GM19239 (cell line): ENCODE measurements at places on chromosomes 1 and 21.

DNA sequence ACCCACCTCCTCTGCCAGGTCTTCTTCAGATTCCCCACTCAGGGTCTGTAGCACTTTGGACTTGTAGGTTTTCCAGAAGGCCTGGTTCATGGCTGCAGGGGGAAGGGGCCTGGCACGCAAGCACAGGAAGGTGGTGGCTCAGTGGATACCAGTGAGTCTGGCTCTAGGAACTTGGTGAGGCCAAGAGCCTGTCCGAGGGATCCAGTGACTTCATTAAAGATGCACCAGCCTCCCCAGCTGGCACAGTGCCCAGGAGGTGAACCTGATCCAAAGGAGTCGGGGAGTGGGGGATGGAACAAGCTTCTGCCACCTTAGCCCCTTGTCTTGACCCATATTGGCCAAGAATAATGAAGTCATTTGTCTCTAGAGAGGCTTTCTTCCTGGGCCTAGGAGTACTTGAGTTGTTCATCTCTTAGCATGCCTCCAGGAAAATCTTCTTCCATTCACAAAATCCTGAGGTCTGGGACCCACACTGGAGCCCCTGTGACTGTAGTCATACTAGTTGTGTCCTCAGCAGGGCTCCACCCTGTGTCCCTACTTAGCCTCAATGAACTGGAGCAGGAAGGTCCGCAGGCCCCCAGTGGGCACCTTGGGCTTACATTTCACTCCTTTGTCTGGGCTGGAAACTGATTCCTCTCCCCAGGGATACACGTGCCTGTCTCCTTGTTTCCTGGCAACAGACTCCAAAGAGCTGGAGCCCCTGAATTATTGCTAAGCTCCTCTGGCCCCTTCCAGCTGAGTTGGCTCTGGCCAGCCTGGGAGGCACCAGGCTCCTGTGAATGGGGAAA is at the start of gene C1orf232:
C1orf232 (minus strand) TSS at position 554 of the 788 bp plus-strand sequence; CDS start at position 90, 464 bp downstream.
- no peak for DNase-seq

- no peak for DNase-seq
Measured at GRCh38 chr1:213369465-213369864, 318.4 kb downstream of the RPS6KC1 start.

DNA sequence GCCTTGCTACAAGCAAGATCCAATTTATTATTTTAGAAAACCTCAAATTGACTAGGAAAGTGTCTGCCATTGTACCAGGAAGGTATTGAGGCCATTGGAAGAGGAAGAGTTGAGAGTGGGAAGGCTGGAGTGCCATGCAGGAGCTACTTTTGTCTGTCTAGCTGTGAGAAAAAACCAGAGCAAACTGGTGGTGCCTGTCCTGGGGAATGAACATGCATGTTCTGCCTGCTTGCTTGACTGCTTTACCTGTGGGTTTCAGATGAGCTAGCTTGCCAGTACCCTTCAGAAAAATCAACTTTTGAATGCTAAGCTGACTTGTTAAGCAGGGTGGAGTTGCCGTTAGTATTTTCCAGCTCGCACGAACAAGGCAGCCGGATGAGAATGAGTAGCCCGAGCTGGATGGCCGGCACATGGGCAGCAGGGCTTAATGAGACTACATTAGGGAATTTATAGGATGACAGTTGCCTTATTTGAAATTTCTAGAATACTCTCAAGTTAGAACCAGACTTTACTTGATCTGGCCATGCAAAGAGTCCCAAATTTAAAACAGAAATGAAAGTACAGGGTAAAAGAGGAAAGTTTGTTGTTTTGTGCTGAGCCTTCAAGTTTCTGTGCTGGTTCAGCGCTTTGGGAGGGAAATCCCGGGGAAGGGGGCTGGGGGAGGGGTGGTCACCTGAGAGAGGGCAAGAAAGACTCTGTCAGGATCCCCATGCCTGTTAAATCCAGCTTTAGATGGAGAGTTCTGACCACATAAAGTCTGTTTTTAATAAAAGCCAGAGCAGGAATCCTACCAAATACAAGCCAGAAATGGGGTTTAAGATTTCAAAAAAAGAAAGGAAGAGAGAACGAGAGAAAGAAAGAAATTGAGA is 29.6 kb upstream of the C1orf105 start:
- DNase-seq, result no peak

- no peak for DNase-seq
Measured at GRCh38 chr21:15421441-15421881, 308.3 kb upstream of the USP25 start.

- DNase-seq, result no peak
Measured at GRCh38 chr1:54300401-54300800, 100.4 kb downstream of the MRPL37 start.

GRCh38 chr1:115063228-115063901 is 25.9 kb downstream of the TSPAN2 start:
- no peak for DNase-seq

- no peak for DNase-seq
Measured at GRCh38 chr1:206098242-206098919, 18.8 kb downstream of the AVPR1B start.

DNA sequence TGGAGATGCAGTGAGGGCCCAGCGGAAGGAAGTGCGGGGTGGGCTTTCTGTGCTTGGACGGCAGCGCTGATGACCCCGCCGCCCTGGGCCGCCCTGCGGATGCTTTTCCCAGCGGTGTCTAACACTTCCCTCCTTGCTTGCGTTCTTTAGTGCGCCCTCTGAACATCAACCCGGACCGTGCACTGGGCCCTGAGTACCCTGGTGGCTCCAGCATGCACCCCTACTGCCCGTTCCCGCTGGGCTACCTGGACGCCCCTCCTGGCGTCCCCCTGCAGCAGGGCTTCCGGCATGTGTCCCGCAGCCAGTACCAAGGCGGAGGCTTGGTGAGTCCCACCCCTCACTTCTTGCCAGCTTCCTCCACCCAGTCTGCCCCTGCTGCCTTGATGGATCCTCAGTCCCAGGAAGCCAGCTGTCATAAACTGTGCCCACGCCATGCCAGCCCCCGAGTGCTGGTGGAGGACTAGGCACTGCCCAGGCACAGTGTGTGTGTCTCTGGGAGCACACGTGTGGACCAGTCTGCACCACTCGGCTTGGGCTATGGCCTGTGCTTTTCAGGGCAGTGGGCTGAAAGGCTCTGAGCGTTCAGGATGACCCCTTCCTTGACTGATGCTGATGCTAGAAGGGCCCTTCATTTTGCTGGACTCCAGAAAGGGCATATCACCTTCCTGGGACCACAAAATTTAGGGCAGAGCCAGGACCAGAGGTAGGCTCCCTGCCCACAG is 2.3 kb downstream of the DMRTB1 start:
- no peak for DNase-seq

DNA sequence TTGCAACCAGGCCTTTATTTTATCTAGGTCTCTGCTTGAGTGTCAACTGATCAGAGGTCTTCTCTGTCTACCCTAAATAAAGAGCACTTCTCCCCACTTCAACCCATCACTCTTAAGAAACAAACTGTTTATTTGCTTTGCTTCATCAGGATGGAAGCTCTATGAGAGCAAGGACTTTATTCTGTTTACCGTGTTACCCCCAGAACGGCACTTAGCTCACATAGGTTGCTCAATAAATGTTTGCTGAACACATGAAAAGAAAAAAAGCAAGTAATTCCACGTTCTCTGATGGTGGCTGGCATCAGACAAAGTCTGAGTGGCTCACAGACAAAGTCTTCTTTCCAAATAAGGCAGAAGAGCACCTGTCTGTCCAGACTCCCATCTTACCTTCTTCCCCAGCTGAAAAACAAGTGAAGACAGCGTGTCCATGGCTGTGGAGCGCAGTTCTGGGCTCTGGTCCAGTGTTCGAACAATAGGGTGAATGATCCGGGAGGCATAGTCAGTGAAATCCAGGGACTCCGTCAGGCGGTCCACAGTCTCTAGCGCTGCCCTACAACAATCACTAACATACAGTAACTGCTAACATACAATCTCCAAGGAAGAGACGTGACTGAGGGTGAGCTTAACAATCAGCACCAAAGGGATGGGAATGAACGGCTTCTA is 22.9 kb downstream of the ANGPTL7 start:
- no peak for DNase-seq

GRCh38 chr1:201023920-201024624 is 558 bp upstream of the KIF21B start:
- DNase-seq, result no peak

DNA sequence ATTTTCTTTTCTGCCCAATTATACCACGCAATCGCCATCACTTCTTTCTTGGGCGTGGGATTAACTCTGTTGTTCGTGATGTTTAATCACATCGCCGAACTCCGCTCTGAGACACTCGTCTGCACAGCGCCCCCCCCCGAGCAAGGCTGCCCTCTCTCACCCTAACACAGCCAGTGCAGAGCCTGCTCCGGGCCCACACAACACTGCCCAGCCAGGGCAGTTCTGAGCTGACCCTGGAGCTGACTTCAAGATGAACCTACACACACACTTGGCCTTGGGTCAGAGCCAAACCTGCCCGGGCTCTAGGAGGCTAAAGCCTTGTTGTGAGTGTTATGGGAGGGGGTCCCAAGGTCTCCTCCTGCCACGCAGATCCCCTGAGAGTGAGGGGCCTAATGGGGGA is 64.6 kb upstream of the LRP8 start:
- DNase-seq, result no peak

- DNase-seq, result no peak
Measured at GRCh38 chr1:73899311-73899710, 298.7 kb downstream of the LRRIQ3 start.

DNA sequence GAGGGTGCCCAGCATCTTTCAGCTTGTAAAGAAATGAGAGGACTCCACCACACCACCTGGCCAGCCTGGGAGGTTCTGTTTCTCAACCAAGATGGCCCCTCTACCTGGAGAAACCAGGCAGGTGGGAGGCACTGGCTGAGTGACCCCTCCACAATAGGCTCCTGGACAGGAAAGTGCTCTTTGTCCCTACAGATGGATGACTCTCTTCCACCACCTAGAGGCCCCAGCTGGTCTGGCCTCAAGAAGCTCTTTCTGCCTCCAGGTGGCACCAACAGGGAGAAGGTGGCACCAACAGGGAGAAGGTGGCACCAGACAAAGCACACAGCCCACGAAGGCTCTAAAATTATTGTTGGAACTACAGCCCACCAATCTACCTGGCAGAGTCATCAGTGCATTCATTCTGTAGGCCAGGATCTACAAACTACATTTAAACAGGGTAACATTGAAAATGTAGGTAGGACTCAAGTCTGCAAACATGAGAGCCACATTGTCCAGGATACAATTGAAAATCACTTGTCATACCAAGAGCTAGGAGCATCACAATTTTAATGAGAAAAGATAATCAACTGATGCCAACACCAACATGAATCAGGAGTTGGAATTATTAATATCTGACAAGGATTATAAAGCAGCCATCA is 14.4 kb downstream of the TMPRSS3 start:
- DNase-seq, result no peak

DNA sequence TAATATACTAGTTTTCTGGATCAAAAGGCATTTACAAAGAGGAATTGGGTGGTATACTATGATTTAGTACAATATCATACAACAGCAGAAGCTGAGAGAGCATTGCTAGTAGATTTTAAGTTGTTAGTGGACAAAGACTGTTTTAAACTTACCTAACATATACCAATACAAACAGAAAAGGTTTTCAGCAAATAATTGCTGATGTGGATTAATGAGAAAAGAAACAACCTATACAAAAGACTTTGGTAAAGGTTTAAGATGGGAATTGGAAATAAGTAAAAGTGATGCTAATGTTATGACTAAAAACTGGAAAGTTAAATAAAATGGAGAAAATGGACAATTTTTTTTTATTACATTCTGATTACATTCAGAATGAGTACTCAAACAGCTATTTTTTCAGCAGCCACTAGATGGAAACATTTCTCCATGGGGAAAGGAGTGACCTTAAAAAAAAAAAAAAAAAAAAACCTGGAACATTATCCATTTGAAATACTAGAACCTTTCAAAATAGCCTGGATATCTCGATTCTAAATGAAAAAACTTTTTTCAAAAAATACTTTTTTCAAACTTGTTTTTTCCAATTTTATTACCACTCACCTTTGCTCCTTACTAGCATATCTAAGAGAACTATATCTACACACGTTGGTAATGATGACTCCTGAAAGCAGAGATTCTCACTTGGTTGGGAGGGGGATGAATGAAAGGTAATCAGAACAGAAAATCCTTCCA is 55.4 kb downstream of the EPRS1 start:
- DNase-seq, result no peak

DNA sequence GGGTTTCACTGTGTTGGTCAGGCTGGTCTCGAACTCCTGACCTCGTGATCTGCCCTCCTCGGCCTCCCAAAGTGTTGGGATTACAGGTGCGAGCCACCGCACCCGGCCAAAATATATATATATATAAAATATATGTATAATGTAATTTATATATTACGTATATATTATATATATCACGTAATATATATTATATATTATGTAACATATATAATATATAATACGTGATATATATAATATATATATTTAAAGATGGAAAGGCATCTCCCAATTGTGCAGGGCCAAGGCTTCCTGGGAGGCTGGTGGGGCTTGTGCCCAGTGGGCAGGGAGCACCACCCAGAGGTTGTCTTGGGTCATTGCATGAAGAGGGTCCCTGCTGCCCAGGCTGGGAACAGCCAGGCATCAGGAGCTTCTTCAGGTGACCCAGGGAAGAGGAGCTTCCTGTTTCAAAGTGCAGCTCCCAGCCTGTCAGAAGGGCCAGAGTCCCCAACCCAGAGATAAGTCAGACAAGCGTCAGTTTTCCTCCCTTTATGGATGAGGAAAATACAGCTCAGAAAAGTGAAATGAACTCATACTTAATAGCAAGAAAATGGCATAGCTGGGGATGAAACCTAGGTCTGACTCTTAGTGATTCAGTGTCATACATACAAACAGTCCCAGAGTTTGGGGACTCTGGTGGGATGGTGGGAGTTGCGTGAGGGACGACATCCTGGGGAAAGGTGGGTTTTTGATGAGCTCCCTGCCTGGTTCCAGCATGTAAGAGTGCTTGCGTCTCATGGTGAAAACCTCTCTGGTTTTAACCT is 12.0 kb downstream of the UBE2Q1 start:
- DNase-seq, result peak; percentile 70

- no peak for DNase-seq
Measured at GRCh38 chr1:3805038-3805437, 8.7 kb upstream of the LRRC47 start.

DNA sequence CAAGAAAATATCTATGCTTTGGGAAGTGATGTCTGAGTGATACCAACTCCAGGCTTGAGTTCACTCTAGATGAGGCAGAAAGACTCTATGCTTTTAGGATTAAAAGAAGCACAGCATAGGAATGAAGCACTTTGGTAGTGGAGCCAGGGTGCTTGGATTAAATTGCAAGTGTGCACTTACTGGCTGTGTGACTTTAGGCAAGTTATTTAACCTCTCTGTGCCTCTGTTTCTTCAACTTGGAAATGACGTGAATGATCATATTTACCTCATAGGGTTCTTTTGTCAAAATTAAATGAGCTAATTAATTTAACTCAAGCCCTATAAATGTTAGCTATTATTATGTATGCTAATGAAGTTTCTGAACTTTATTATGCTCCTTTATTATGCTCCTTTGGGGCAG is 446.1 kb downstream of the TTLL7 start:
- DNase-seq, result no peak

GRCh38 chr21:42737951-42738590 is 84.7 kb downstream of the PDE9A start:
- no peak for DNase-seq
